ENCODE measurements at places on chromosomes 4 and X.

DNA sequence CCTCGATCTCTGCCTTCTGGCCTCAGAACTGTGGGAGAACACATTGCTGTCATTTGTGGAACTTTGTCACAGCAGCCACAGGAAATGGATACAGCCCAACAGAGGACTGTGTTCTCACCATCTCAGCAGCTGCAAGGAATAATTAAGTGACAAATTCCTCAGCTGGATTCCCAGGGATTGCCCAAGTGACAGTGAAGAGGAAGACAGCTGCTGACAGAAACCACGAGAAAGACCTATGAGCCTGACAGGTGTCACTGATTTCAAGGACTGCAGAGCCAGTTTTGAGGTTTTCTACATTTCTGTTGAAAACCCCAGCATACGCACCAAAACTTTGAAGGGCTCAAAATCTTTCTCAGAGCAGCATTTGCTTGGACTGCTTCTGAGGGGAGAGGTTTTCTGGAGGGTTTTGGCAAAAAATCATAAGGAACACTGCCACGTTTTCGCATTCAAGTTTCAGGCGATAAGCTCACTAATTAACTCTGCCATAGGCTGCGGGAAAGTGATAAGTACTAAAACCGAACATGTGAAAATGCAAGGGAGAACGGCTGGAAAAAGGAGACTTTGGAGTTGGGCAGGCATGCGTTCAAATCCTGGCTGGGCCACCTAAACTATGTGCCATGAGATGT, 88.8 kb downstream of the DRD5 start:
- no peak for DNase-seq

DNA sequence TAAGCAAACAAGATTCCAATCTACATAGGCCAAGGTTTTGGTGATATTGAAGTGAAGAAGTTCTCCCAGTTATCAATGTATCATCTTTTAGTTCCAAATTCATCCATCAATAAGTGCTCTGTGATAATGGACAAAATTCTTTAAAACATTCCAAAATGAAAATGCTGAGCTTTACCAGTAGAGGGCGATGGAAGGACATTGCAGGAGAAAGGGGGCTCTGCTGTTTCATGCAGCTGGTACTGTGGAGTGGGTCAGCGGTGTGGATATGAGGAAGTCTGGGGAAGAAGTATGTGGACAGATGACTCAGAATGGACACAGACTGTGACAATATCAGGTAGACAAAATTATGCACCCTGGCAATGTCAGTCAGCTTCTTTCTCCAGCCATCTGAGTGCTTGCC, 46.6 kb upstream of the HS6ST2 start:
- no peak for DNase-seq

GRCh38 chr4:73193659-73194058, 64.9 kb downstream of the ANKRD17 start:
- DNase-seq: no peak

DNA sequence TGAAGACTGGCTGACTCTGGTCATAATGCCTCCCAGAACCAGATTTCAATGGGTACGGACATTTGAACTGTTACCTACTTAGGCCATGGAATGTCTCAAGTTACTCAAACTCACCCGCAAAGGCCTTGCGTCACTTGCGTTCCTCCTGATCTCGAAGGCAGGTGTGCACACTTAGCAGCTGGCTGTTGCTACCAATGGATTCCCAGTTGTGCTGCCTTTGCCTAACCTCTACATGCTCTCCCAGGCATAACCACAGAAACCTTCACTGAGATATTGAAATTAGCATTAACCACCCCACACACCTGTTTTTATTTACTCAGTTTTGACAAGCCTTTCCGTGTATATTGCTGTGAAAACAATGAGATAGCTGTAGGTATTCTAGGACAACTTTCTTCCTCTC, 2.8 kb downstream of the ERVMER34-1 start:
- no peak for DNase-seq

GRCh38 chr4:60463857-60464502, 736.1 kb upstream of the ADGRL3 start:
- no peak for DNase-seq

DNA sequence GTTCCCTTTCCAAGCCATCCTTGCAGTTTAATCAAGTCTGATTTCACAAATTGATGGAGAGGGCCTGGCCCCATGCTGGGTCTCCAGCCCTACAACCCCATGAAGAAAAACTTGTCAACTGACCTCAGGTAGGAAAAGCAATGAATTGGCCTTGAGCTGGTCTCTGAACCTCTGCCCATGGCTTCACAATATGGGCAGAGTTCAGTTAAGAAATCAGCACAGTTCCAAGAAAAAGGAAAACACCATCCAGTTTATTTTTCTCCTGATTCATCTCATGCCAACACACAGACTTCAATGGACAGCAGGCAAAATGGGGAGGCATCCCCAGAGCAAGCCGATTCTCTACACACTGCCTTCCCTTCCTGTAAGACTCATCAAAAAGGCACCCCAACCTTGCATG, 3.3 kb downstream of the RIPPLY1 start:
- no peak for DNase-seq

- DNase-seq: no peak
Measured at GRCh38 chr4:3668825-3669552, 97.2 kb upstream of the ADRA2C start.

DNA sequence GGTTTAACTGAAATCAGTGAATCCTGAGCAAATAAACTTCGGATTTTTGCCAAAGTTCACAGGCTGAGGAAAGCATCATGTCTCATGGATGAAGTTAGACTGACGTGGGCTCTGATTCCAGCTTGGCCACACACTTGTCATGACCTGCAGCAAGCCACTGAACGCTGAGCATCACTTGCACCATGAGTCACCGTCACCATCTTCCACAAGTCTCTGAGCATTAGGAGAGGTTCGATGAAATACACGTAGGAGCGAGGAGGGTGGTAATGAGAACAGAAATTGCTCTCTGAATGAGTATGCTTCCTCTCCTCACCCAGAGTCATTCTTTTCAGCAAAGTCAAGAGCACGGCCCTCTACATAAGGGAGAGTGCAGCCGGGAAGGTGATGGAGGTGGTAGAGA, 3.8 kb upstream of the TRIML2 start:
- DNase-seq: no peak

GRCh38 chr4:151015459-151016347, 619 bp upstream of the LRBA start:
- DNase-seq: peak; percentile 35

GRCh38 chrX:63270873-63271272, 80.3 kb downstream of the SPIN4 start:
- DNase-seq: no peak

DNA sequence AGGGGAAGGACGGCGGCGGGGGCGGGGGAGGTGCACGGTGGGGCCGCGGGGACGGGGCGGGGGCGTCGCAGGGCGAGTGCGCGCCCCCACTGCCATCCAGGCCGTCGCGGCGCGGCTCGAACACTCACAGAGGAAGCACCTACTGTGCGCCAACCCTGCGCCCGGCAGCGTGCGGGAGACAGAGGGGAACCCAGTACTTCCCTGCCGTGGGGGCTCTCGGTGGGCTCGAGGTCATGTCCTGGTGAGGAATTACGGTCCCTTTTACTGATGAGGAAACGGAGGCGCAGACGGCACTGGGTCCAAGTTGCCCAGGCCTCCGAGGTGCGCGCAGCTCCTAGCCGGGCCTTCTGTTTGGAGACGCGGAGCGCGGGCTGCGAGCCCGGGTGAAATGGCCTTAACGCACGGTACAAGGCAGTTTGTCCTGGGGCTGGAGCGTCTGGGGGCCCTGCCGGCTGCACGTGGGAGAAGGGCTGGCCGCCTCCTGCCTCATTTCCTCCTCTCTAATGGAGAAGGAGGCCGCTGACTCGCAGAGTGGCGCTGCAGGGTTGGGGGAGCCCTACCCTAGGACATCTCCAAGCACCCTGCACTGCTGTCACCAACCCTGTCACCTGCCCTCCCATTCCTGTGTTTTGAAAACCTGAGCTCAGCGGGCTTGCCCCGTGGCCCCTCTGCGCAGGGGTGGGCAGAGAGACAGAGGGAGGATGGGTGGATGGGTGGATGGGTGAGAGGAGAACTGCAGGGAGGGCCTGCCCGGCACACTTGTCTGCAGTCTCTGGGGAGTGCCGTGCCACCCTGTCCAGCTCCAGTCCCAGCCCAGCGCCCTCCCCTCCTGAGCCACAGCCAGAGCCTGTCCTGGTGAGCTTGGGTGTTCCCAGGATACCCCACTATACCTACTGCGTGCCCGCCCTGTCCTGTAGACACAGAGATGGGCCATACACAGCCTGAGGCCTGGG, 106.0 kb downstream of the ADRA2C start:
- DNase-seq: no peak
